ENCODE measurements at places on chromosomes 12 and 14.
A peak's percentile ranks its signal among the peaks of the same experiment; 100 is the strongest.

DNA sequence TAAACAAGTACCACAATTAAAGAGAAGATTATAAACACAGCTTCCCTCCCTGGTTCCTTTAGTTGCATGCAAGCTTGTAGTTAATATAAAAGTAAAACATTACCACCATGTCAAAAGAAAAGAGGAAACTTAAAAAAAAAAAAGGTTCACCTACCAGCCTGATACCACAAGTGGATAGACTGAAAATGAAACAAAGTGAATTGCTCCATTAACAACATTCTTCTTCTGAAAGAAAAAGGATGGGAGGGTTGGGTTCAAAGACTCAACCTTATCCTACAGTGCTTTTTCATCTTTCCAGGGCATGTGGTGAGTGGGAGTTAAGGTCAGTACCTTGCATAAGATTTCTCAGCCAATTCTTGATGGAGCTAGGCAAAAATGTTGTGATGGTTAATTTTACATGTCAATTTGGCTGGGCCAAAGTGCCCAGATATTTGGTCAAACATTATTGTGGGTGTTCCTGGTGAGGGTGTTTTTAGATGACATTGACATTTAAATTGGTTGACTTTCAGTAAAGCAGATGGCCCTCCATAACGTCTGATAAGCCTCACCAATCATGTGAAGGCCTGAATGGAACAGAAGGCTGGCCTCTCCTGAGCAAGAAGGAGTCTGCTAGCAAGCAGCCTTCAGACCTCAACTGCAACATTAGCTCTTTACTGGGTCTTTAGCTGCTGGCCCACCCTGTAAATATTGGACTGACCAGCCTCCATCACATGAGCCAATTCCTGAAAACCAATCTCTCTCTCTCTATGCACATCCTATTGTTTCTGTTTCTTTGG, 28.8 kb downstream of the VCPKMT start:
- no peak for DNase-seq

- DNase-seq: no peak
Measured at GRCh38 chr14:57660208-57660607, 166.6 kb upstream of the CCDC198 start.

- DNase-seq: no peak
Measured at GRCh38 chr12:3197131-3197818, 120.1 kb downstream of the TSPAN9 start.

GRCh38 chr12:67952787-67953186, 36.5 kb upstream of the IFNG-AS1 start:
- DNase-seq: no peak

DNA sequence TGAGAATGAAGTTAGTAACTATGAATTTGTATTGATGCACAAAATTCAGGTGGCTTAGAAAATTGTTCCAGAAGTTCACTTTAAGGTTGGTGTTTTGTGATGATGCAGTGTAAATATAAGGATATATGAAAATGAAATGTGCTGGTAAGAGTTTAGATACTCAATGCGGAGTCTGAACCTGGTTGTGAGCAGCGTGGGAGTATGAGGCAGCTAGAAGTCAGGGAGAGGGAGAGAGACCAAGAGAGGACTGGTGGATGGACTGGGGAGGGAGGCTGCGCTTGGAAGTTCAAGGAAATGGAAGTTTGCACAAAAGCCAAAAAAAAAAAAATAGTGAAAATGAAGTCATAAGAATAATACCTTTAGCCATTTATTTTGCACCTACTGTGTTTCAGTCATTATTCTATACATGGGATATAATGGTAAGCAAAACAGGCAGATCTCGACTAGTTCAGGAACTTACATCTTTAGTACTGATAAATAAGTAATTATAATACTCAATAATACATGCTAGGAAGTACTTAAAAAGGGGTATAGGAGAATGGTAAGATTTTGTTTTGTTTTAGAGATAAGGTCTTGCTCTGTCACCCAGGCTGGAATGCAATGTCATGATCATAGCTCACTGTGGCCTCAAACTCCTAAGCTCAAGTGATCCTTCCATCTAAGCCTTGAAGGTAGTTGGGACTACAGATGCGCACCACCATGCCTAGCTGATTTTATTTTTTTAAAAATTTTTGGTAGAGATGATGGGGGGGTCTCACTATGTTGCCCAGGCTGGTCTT, 10.0 kb upstream of the RAB21 start:
- no peak for DNase-seq

- peak; percentile 26 for DNase-seq
Measured at GRCh38 chr12:120820884-120821510, 83.2 kb downstream of the SPPL3 start.

GRCh38 chr14:51582437-51582836, 69.3 kb upstream of the FRMD6 start:
- DNase-seq: no peak

DNA sequence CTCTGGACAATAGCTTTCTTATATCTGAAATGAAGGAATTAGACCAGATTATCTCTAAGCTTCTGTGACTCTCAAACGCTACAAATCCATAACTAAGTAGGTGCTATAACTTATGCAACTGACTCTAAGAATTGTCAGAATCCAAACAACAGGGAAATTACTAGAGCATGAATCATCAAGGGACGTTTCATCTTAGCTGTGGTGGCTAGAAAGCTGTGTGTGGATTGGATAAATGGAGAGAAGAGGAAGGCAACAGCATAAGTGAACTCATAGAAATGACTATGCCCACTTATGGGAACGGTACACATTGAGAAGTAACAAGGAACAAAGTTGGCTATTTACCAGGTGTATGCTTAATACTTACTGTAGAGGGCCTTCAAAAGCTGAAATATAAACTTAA, 96.0 kb upstream of the NEDD1 start:
- no peak for DNase-seq

DNA sequence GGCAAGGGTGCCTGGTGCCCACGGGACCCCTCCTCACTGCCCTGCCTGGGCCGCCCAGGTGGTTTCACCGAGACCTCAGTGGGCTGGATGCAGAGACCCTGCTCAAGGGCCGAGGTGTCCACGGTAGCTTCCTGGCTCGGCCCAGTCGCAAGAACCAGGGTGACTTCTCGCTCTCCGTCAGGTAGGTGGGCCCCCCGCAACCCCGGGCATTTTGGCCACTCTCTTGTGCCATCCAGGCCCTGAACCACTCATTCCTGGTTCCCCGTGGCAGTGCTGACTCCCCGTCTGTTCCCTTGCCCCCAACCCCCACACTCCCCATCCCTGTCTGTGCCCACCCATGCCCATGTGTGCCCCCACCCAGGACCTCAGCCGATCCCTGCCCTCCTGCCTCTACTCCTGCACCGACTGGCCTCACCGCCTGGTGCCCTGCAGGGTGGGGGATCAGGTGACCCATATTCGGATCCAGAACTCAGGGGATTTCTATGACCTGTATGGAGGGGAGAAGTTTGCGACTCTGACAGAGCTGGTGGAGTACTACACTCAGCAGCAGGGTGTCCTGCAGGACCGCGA, 480 bp downstream of the PTPN6 start:
- no peak for DNase-seq

- no peak for DNase-seq
Measured at GRCh38 chr12:75888874-75889613, 142.5 kb downstream of the PHLDA1 start.

- DNase-seq: no peak
Measured at GRCh38 chr12:65470256-65470655, 191.8 kb downstream of the MSRB3 start.

DNA sequence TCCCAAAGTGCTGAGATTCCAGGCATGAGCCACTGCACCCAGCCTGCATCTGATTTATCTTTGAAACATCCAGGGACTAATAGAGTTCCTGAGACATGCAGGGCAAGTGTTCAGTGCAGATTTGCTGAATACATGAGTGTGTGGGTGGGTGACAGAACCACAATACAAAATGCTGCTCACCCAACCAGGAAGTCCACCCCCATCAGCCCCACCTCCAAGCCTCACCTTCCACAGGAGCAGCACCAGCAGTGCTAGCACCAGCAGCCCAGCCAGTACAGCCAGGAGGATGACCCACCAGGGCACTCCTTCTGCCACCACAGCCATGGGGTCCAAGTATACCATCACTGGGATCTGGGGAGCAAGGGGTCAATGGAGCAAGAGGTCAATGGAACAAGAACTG, 20.0 kb downstream of the ITGA7 start:
- peak; percentile 26 for DNase-seq

DNA sequence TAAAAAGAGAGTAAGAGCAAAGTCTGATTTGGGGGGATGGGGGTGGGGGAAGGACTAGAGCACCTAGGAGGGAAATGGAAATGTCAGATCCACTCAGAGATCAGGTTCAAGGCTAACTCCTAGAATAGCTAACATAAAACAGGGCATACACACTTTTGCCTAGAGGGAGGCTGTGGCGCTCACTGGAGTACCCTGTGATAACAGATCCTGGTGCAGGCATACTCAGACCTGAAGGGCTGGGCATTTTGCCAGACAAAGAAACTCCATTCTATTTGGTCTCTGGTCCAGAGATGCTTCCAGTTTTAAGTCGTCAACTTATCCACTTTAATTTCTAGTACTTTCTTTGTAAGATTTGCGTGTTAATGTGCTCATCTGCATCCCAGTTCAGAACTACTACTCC, 5.8 kb downstream of the CTDSP2 start:
- DNase-seq: no peak

DNA sequence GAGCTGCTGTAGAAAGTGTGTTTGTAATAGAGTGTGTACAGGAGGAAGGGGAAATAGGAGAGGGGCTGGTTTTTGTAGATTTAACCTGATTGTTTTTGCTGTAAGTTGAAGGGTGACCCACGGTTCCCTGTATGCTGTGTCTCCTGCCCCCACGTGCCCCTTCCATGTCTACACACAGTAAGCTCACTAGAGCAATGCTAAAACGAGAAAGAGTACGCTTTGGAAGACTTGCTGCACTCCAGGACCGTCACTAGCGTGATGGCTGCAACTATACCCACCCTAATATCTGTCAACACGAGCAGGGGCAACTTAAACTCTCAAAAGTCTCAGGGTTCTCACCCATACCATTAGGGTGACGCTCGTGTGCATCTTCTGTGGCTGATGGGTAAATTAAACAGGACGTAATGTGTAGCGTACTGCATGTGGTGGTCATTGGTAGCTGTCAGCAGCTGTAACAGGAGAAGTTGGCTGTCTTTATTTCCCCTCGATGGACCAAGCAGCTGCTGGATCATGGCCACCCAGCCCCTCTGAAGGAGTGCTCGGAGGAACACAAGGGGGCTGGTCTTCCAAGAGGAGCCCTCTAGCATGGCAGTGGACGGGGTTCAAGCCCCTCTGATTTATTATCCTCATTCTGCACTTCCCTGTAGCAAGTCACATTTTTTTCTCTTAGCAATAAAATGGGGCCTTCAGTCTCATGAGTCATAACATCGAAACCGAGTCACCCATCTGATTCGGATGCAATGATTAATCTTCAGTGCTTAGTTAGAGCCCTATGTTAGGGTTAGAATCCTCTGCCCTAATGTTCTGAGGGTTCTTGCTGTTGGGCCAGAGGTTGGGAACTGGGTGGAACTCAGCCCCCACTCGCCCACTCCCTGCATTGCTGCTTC, 14.0 kb downstream of the CCND2 start:
- DNase-seq: no peak

- no peak for DNase-seq
Measured at GRCh38 chr12:46390304-46390703, 17.7 kb upstream of the SLC38A2 start.

DNA sequence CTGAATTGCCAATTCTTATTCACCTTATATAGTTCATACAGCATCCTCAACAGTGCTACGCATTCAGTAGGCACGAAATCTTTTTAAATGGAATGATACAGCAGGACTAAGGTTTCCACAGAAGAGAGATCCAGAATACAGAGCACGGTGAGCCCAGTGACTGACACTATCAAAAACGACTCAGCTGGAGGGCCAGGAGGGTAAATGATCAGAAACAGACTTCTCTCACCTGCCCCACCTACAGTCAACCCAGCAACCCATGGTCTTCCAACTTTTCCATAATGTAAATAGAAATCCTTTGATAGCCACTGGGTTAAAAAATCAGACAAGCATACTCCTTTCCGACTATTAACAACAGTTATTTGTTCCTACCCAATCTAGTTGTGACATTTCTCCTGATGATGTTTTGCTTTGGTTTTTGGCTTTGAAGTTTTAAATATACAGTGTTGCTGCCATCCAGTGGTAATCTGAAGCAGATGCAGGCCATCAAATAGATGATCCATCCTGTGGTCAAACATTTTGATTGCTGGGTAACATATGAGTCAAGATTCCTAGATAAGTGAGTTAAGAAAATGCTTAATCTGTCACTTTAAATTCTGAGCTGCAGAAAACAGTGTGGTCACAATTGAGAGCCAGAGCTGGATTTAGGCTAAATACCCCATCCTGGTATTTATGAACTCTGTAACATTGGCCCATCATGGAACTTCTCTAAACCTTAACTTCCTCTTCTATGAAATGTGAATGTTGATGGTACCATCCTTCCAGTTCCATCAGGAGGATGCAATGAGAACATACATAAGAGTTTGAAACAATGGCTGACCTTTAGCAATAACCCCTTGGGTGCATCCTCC, 42.0 kb downstream of the GPHB5 start:
- DNase-seq: no peak

DNA sequence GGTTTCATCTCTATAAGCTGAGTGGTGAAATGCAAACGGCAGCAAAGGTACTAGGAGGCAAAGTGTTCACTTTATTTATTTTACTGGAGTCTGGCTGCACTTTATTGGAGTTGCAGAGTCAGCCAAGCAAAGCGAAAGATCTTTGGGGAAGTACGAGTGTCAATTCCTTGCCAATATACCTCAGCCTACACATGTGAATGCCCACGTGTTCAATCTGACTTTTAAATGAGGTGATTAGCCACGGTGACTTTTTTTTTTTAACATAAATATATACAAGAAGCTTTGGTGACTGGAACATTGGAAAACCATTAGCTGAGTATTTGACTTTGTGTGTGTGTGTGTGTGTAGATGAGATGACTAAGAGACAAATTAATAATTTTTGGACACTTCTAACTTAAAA, 178.8 kb downstream of the NTS start:
- DNase-seq: no peak

GRCh38 chr12:88052686-88053085, 23.5 kb upstream of the C12orf50 start:
- no peak for DNase-seq

- no peak for DNase-seq
Measured at GRCh38 chr12:53980802-53981496, 4.0 kb upstream of the HOXC10 start.

DNA sequence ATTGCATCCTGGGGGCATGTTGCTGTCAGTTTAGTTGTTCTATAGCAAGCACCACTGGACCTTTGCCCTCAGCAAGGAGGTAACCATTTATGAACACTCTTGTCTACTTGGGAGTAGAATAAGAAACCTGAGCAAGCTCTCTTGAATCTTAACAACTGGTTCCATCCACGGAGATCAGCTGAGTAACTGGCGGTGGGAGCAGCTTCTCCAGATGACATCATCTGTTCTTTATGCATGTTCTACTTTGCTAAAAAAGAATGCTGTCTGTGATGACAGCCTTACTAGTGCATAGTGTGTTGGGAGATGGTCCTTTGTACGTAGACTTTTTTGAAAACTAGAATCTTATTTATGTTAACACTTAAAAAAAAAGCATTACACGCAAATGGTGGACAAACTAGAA, 17.7 kb downstream of the SLC4A8 start:
- DNase-seq: no peak
